ENCODE measurements at places on chromosomes 2 and 18.

DNA sequence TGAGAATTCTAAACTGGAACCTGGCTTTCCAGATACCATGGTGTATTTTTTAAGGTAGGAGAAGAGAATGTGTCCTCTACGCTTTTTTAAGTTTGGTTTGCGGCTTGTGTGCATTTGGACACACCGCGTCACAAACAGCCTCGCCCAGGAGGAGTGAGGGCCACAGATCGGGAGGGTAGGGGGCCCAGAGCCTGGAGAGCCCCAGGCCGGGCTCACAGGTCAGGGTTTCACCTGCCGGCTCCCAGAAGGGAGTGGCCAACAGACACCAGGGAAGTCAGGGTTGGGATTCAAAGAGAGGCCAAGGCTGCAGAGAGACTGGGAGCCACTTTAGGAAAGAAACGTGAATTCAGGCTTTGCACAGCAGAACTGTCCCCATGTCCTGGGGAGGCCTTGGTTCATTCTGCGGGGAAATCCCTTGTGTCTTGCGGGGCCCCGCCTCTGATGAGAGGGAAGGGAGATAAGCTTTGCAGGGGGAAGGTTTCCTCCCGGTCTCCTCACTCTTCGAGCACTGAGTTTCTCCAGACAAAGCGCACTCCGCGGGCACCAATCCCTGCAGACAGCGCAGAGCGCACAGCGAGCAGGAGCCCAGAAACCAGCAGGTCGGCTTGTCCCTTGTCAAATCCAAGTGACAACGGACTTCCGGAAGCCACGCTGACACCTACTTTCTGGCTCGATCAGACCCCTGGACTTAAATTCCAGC is 2.0 kb upstream of the TUBB6 start:
- no peak for DNase-seq

GRCh38 chr18:9001209-9001608 is 101.3 kb upstream of the NDUFV2 start:
- no peak for DNase-seq

- DNase-seq, result no peak
Observed at GRCh38 chr2:239012228-239012627, 164.3 kb downstream of the TWIST2 start.

DNA sequence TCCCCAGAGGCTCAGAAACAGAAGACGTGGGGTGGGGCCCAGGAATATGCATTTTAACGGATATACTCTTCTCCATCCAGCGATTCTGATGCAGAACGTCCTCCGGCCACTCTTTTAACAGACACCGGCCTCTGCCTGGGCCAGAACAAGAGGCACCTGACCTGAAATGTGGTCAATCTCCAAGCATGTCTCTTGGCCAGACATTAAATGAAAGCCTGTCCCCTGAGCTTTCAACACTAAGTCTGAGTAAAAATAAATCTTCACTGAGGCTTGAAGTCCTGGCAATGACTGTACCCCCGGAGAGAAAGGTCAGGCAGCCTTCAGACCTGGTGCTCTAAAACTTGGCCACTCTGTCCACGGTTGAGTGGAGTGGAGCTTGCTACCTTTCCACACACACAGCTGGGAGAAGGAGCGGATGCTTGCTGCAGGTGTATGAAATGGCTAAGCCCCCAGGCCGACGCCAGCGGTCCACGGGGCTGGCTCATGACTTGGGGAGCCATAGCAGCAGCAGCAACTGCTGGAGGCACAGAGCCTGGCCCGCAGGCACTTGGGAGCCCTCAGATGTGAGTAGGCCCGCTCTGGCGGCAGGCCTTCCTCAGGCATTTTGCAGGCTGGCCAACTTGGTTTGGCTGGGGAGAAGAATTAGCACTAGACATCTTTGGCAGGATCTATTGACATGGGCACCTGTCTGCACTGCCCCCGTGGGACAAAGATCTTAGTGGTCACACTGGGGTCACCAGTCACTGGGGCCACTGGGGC is 79.7 kb downstream of the TMEM17 start:
- DNase-seq, result no peak

DNA sequence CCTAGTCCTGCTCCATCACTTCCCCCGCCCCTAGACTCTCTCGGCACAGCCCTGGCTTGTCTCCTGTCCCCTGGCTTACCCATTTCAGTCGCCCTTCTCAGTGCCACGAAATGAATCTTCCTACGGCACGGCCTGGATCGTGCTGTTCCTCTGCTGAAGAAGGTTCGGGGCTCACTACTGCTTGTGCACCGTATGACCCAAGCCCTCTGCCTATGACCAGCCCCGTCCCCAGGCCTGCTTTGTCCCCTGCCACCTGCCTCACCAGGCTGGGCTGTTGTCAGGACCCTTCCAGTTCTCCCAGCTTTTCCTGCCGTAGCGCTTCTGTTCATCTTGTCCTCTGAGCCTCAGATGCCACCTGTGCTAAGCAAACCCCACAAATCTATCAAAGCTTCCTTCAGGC is 13.9 kb downstream of the CHMP1B start:
- DNase-seq, result no peak

GRCh38 chr2:66344087-66344663 is 90.8 kb upstream of the MEIS1 start:
- DNase-seq, result no peak

DNA sequence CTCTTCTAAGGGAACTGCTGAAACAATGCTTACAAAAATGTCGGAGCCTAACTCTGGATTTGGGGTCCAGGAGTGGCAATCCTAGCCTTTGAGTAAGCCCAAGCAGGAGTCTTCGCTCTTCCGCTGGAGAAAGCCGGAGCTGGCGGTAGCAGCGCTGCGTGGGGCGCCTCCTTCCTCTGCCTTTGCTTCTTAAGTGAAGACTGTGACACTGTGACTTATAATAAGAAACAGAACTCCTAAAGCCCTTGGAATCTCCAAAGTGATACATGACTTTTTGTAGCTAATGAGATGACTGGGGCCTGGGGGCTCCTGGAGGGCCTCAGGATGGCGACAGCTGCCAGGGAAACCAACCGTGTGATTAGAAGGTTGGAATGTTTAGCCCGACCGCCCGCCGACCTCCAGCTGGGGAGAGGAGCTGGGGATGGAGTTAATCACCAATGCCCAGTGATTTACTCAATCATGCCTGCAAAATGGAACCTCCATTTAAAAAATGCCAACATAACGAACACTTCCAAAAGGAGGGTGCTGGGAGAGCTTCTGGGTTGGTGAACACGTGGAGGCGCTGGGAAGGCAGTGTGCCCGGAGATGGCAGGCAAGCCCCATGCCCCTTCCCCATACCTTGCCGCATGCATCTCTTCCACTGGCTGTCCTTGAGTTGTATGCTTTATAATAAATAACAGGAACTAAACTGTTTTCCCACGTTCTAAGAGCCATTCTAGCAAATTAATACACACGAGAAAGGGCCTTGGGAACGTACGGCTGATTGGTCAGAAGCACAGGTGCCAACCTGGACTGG is 29.0 kb upstream of the MAL start:
- DNase-seq, result no peak

DNA sequence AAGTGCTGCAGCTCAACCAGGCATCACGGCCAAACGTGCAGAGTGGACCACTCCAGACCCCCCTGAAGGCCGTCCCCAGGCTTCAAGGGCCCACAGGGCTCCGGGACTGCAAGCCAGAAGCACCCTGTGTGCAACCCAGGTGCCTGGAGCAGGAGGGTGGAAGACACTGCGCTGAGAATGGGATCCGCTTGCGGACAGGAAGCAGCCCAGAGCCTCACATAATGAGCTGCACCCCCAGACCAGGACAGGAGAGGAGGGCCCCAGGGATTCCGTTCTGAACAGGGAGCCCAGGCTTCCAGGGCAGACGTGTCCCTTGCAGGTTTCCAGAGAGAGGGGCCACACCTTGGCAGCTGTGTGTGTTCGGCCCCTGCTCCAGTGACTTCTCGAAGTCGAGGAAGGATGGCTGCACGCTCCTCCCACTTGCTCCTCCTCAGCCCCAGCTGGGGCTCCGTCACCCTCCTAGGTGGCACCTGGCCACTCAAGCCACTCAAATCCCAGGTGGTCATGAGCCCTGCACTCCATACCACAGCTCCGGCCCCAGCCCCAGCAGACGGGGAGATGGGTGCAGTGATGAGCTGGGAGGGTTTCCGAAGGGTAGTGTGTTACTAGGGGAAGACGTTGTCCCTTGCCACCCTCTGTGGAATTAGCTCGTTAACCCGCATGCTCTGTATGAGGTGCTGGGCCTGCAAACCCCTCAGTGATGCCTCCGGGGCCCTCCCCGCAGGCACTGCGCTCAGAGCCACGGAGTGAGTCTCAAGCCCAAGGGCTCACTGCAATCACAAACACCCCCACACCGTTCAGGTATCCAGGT is 79.2 kb downstream of the NDUFA10 start:
- no peak for DNase-seq

DNA sequence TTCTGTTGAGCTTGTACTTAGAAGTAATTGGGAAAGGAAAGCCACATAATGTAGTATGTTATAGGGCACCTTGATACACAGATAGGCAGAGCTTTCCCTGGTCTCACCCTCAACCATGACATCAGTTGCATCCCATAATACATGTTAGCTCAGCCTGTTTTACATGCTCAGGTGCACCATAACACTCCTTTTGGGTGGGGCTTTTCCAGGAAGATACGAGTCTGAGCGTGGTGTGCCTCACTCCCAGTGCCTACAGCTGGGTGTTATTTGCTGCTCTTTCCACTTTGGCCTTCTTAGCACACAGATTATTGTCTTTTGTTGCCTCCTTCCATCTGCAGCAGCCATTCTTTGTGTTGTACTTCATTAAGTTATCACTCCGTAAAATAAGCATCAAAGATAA is 11.9 kb downstream of the TTC39C start:
- no peak for DNase-seq

DNA sequence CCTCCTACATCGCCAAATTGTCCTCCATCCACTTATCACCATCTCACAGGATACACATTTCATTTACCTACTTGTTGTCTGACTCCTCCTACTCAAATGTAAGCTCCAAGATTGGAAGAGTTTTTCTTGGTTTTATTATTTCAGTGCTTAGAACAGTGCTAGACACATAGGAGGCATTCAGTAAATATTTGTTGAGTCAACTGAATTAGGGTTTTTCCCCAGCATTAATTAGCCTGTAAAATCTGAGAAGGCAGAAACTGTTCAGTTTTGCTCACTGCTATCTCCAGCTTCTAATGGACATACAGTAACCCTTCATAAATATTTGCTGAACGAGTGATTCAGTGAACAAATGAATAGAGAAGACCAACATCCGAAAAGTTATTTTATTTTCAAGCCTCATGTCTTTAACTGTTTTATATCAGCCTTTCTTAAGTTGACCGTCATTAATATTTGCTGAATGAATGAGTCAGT is 800 bp downstream of the TTC21B start:
- no peak for DNase-seq

- DNase-seq, result no peak
Observed at GRCh38 chr18:35754464-35754863, 172.9 kb downstream of the GALNT1 start.

DNA sequence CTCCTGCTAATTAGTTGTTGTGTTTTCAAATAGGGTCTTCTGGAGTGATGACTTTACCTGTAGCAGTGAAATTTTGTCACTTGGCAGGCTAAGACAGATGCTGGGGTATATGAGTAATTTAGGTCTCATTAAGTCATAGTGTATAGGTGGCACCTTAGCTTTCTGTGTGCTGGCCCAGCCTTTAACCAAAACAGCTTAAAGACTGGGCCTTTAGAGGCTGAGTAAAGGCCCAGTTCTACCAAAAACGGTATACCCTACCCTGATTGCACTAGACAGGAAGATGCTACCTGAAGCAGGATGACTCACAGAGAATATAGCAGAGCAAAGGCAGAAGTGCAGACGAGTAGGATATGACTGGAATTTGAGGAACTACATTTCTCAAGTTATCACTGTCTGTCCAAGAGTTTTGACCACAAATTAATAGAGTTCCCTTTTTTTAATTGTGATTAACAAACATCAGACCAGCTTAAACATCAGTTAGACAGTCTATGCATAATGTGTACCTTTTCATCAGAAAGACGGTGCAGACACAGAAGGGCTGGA is 337.9 kb upstream of the SALL3 start:
- DNase-seq, result no peak

DNA sequence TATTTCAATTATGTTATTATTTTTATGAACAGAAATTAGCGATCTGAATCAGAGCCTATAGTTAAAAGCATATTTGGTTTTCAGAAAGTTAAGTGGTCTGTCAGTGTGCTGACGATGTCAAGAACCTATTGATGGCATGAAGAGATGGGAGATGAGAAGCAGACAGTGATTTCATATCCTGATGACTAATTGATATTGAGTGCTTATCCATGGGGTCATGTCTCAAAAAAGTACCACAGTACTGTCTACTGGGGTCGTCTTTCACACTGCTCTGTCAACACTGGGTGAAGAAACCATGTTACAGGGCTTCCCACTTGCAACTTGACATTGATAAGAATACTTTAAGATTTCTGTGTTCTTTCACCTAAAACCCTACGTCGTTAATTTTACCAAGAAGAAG is 297.1 kb downstream of the AFF3 start:
- DNase-seq, result no peak

- no peak for DNase-seq
Observed at GRCh38 chr2:134301099-134301927, 47.4 kb downstream of the MGAT5 start.

DNA sequence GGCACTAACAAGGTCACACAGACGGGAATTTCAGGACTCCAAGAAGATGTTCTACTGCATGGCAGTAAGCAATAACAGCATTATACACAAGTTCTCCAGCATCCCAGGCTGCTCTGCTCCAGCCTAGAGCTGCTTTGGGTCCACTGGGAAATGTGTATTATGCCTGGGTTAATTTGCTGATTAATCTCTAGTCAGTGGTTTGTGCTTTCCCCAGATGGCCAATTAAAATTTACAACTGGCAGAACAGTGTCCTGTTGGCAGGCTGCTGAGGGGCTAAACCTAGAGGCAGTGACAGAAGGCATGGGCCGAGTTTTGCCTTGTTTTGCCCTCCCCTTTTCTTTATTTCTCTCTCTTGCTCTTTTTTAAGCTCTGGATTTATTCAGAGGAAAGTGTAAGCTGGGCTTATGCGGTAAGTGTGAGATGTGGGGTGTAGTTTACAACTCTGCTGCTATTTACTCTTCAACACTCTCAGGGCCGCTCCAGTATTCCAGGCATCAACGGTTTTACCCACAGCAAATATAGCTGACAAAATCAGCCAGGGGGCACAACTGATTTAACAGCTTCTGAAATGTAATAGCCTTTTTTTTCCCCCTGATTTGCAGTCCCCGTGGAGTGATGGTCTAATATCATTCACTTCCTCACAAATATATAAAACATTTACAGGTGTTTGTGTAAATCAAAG is 348.0 kb downstream of the GPD2 start:
- no peak for DNase-seq

GRCh38 chr2:66836851-66837250 is 401.9 kb downstream of the MEIS1 start:
- no peak for DNase-seq

DNA sequence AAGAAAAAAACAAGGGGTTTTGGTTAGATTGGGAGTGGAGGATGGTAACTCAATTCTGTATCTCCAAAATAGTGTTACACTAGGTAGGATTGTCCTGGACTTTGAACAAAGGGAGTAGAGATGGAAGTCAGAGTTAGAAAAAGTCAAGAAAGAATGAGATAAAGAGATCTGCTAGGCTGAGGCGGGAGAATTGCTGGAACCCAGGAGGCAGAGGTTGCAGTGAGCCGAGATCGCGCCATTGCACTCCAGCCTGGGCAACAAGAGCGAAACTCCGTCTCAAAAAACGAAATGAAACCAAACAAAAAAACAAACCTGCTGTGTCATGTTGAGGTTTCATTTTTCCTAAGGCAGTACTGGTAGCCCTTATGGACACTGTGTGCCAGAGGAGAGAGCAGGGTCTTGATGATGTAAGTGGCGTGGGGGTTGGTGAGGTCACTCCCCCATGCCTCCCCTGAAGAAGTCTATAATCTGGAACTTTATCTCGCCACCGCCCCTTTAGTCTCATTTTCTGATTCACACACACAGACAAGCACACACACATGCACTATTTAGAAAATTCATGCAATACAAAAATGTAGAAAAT is 10.5 kb downstream of the DRC1 start:
- no peak for DNase-seq
